Fibroblast of skin of left quadriceps (primary cell): ENCODE measurements at places on chromosomes 16 and 17.

DNA sequence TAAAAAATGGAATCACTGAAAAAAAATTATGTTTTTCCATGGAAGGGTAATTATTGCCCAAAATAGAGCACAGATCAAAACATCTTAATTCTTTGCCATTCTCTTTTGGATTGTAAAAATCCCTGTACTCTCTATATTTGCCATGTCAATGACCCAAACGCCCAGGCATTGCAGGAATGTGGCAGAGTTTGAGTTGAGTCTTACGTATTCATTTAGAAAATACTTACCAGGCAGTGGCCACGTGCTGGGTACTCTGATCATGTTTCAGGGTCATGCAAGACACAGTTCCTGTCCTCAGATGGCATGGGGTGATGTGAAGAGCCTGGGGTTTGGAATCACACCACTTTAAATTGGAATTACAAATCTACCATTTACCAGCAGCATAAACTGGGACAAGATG lies 267.7 kb downstream of the ABCC12 start:
- DNase-seq: no peak

GRCh38 chr17:40316571-40317344 lies 7.8 kb downstream of the RARA start:
- DNase-seq: peak; percentile 59

GRCh38 chr16:64380751-64381150 lies 741.1 kb downstream of the CDH11 start:
- no peak for DNase-seq

DNA sequence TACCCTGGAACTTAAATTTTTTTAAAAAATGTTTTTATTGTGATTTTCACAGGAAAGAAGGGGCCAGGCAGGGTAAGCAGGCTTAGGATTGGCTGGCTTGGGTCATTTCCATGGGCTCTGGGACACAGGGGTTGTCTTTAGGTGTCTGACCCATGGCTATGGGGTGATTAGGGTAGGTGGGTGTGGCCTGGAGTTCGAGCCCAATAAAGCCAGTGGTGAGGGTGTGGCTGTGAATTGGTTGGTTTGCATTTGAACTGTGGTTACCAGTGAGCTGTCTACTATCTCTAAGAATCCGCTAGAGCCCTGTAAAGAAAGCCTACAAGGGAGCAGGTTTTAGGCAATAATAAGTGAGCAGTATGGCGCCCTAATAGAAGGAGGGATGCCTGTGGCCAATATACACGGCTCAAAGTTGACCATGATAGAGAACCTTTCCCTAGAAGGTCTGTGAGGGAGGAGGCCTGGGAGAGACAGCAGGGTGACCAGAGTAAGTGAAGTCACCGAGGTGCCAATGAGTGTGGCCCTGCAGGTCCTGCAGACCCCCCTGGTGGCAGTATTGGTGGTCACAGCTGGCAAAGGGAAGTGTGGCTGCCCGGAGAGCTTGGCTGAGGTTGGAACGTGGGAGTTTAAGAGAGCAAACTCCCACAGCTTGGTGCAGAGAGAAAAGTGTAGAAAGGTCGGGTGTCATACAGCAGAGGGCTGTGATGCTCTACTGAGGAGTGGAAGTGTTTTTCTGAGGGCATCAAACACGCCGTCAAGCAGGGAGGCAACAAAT lies 454.0 kb downstream of the WWOX start:
- no peak for DNase-seq

GRCh38 chr16:21996923-21997696 lies 3.8 kb downstream of the PDZD9 start:
- no peak for DNase-seq

DNA sequence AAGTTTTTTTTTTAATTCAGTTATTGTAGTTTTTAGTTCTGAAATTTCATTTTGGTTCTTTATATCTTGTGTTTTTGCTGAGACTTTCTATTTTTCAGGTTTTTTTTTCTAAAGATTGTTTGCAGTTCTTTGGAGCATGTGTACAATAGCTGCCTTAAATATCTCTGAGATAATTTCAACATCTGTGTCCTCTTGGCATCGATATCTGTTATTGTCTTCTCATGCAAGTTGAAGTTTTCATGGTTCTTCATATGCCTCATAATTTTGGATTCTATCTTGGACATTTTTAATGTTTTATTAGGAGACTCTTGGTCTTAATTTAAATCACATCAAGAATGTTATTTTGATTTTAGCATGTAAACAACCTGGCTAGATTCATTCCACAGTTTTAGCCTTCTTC lies 22.8 kb downstream of the COX11 start:
- DNase-seq: no peak
